Breast epithelium (tissue), 4 donors: ENCODE measurements at places on chromosomes 13 and 19.

DNA sequence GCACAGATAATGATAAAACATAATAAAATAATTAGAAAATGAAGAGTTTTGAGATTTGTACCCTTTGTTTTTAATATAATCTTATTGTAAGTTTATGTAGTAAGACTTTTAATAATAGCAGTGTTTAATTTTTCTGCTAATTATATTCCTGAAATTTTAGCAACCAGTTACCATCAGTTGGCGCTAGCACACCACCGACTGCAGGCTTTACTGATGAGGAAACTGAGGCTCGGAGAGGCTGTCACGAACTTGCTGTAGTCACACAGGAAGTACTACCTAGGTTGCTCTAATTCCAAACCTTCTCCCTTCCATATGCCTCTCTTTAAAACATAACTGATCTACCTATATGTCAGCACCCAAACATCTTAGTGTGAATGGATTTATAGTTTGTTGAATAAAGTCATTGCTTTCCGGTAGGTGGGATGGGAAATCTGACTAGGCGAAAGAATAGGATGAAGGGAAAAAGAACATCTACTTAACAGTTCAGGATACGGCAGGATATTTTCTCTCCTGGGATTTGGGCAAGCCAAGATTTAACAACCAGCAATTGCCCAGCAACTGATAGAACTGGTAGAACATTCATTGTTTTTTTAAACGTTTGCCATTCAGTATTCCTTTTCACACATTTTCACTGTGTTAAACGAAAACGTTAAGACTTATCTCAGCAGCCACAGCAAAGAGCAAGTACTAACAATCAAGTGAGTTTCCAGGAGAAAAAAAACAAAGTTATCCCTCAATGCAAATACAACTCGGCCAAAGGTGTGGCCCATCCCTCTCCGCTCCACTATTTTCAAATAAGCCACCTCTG is 822 bp upstream of the RFXAP start:
- peak overlapping the region; percentile 41 for H3K27ac ChIP-seq
- no peaks in the 10 kb centered on the region for H3K36me3 ChIP-seq
- H3K4me1 ChIP-seq = no peaks in the 10 kb centered on the region
- peak overlapping the region; percentile 73 for H3K4me3 ChIP-seq

DNA sequence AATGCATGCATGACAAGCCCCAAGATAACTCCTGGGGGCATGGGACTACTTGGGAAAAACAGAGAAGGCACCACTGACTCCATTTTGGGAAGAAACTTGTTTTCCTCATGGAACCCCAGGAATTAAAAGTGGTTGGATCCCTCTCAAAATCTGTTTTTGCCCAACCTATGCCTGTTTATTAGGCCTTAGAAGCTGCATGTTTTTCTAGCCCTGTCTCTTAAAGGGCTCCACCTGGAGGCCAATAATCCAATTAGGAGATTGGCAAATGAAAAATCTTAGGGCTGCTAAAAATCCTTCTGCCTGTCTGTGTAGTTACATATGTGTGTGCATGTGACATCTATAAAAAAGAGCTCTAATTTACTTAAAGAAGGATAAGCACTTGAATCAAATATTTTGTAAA is 26.9 kb downstream of the MED4 start:
- DNase-seq = no peak
- H3K36me3 ChIP-seq = no peaks in the 10 kb centered on the region
- H3K4me3 ChIP-seq = no peak overlapping the region
- H3K27me3 ChIP-seq = no peaks in the 10 kb centered on the region
- no peak overlapping the region for H3K27ac ChIP-seq

DNA sequence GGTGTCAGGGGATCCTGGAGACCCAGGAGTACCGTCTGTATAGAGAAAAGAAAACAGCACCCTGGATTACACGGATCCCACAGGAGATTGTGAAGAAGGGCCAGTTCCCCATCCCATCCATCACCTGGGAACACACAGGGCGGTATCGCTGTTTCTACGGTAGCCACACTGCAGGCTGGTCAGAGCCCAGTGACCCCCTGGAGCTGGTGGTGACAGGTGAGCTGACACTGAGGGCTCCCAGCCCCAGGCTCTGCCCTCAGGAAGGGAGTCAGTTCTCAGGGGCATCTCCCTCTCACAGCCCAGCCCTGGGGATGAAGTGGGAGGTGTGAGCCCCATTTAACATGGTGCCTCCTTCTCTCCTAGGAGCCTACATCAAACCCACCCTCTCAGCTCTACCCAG is 1.3 kb downstream of the LILRA1 start:
- H3K27ac ChIP-seq = no peak overlapping the region
- peaks cover 10% of the 10 kb centered on the region for H3K27me3 ChIP-seq
- H3K4me3 ChIP-seq = no peak overlapping the region
- H3K4me1 ChIP-seq = no peaks in the 10 kb centered on the region
- no peaks in the 10 kb centered on the region for H3K36me3 ChIP-seq

- no peaks in the 10 kb centered on the region for H3K36me3 ChIP-seq
- H3K27ac ChIP-seq = no peak overlapping the region
- H3K4me3 ChIP-seq = peak overlapping the region; percentile 41
Observed at GRCh38 chr13:101916108-101916774, 463.8 kb downstream of the ITGBL1 start.

GRCh38 chr19:44055870-44056269 is 4.0 kb downstream of the ZNF223 start:
- no peak overlapping the region for H3K4me3 ChIP-seq
- H3K4me1 ChIP-seq = no peaks in the 10 kb centered on the region
- no peak overlapping the region for H3K27ac ChIP-seq
- DNase-seq = no peak
- H3K27me3 ChIP-seq = no peaks in the 10 kb centered on the region

DNA sequence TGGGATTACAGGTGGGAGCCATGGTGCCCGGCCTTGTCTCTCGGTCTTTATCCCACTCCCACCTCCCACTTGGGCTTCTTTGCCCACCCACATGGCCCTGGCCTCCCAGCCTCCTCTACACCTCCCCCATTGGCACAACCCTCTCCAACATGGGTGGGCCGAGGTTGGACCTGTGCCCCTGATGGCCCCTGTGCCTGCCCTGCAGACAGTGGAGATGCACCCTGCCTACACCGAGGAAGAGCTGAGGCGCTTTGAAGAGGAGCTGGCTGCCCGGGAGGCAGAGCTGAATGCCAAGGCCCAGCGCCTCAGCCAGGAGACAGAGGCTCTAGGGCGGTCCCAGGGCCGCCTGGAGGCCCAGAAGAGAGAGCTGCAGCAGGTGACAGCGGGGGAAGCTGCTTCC is 12.6 kb upstream of the DHDH start:
- no peak overlapping the region for H3K27ac ChIP-seq
- no peaks in the 10 kb centered on the region for H3K36me3 ChIP-seq
- H3K4me1 ChIP-seq = no peaks in the 10 kb centered on the region

DNA sequence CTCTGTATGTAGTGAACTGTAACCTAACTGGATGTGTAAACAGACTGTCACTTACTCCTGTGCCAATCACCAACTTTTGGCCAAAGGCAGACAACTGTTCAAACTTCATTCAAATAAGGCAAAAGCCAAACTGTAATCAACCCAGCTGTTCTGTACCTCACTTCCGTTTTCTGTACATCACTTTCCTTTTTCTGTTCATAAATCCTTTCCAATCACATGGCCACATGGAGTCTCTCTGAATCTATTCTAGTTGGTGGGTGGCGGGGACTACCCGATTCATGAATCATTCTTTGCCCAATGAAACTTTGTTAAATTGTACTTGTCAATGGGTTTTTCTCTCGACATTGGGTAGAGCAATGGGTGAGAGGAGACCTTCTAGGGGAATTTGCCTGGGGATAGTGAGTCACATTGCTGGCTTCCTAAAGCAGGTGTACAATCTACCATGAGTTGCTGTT is 178.3 kb upstream of the RFC3 start:
- no peak for DNase-seq
- H3K4me1 ChIP-seq = no peaks in the 10 kb centered on the region

DNA sequence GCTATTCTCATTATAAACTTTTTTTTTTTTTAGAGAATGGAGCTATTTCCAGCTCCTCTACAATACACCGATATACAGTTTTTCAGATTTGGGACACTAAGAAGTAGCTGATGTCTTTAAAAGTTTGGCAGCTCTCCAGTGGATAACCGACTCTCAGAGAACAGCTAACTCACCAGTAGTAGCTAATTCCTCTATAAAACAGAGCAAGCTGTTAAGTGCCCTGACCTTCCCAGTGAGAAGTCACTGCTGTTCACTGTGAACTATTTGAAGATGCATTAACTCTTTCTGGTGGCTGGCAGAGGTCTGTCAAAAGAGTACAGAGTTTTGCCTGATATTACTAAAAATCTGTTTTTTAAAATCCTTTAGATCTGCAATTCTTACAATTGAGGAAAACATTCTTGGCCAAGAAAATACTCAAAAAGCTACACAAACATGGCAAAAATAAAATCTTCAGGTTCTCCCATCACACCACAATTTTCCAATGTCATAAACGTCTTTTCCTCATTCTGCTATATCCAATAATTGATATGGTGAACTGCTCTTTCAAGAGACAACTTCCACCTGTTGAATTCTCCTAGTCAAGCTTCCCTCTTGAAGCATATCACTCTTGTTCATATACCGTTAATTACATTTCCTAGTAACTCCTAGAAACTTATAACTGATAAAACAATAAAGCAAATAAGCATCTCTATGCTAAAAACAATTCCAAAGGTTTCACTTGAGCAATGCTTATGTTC is 44.2 kb downstream of the TBC1D4 start:
- no peak for DNase-seq
- H3K27ac ChIP-seq = no peak overlapping the region

- DNase-seq = no peak
- no peaks in the 10 kb centered on the region for H3K4me1 ChIP-seq
- H3K27ac ChIP-seq = no peak overlapping the region
- H3K36me3 ChIP-seq = no peaks in the 10 kb centered on the region
- H3K4me3 ChIP-seq = no peak overlapping the region
Observed at GRCh38 chr19:16899566-16900075, 10.8 kb downstream of the F2RL3 start.

- DNase-seq = no peak
- no peak overlapping the region for H3K4me3 ChIP-seq
- H3K27me3 ChIP-seq = no peaks in the 10 kb centered on the region
- peaks cover 9% of the 10 kb centered on the region for H3K4me1 ChIP-seq
- H3K27ac ChIP-seq = no peak overlapping the region
- no peaks in the 10 kb centered on the region for H3K36me3 ChIP-seq
Observed at GRCh38 chr13:32136716-32137115, 105.1 kb downstream of the FRY start.

GRCh38 chr13:99855526-99856420 is 115.8 kb downstream of the ZIC5 start:
- H3K4me1 ChIP-seq = no peaks in the 10 kb centered on the region
- no peak for DNase-seq
- H3K36me3 ChIP-seq = no peaks in the 10 kb centered on the region
- no peak overlapping the region for H3K27ac ChIP-seq

- H3K27ac ChIP-seq = no peak overlapping the region
- no peaks in the 10 kb centered on the region for H3K4me1 ChIP-seq
- H3K4me3 ChIP-seq = no peak overlapping the region
- no peaks in the 10 kb centered on the region for H3K27me3 ChIP-seq
Observed at GRCh38 chr13:40518481-40518882, 148.0 kb downstream of the FOXO1 start.

DNA sequence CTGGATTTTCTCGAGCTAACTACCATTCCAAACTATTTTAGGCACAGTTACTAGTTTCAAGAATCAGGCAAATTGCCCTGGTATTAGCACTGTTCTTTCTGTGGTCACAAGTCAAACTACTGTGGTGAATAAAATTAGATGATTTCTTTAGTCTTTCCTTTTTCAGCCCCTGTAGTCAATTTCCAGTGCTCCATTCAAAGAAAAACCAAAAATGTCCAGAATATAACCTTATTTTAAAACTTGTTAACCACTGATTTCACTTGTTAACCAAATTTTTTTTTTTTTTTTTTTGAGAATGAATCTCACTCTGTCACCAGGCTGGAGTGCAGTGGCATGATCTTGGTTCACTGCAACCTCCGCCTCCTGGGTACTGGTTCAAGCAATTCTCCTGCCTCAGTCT is 50.6 kb upstream of the USPL1 start:
- H3K27me3 ChIP-seq = no peaks in the 10 kb centered on the region
- no peak overlapping the region for H3K4me3 ChIP-seq
- no peak overlapping the region for H3K27ac ChIP-seq
- no peaks in the 10 kb centered on the region for H3K4me1 ChIP-seq
- no peaks in the 10 kb centered on the region for H3K36me3 ChIP-seq
- no peak for DNase-seq

DNA sequence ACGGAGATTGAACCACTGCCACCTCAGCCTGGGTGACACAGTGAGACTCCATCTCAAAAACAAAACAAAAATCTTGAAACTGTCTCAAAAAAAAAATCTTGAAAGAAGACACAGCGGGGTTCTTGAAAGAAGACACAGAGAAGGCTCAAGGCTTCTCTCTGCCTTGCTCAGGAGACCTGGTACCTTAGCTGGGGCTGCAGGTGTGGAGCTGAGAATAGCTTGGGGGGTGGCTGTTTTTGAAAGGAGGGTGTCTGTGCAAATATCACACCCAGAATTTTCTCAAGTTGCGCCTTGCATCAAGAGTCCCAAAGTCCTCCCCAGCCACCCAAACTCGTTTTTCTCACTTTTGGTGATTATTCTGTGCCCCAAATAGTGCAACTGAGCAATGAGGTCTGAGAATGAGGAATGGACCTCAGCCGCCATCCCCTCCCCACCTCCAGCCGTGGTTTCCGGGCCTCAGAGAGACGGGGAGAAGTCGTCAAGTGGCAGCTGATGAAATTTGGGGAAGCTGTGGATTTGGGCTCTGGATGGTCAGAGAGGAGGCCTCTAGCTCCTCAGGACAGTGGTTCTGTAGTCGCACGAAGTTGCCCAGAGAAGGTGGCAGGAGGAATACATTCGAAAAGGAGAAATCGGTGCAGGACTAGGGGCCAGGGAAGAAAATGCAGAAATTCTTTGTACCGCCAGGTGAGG is 8.8 kb downstream of the S1PR2 start:
- no peak overlapping the region for H3K27ac ChIP-seq
- no peak for DNase-seq
- H3K36me3 ChIP-seq = no peaks in the 10 kb centered on the region
- H3K4me3 ChIP-seq = no peak overlapping the region
- H3K4me1 ChIP-seq = no peaks in the 10 kb centered on the region

- DNase-seq = no peak
- H3K27me3 ChIP-seq = no peaks in the 10 kb centered on the region
- H3K27ac ChIP-seq = no peak overlapping the region
- no peak overlapping the region for H3K4me3 ChIP-seq
Observed at GRCh38 chr13:21123956-21124355, 52.4 kb downstream of the SKA3 start.

- DNase-seq = no peak
- no peaks in the 10 kb centered on the region for H3K27me3 ChIP-seq
- no peak overlapping the region for H3K4me3 ChIP-seq
Observed at GRCh38 chr19:19115954-19116353, 22.3 kb downstream of the TMEM161A start.

- DNase-seq = no peak
- no peak overlapping the region for H3K4me3 ChIP-seq
Observed at GRCh38 chr19:19103167-19103566, 35.1 kb downstream of the TMEM161A start.

GRCh38 chr13:97522243-97522642 is 88.3 kb downstream of the RAP2A start:
- no peaks in the 10 kb centered on the region for H3K27me3 ChIP-seq
- DNase-seq = no peak
- H3K27ac ChIP-seq = no peak overlapping the region
- H3K4me1 ChIP-seq = no peaks in the 10 kb centered on the region
- no peaks in the 10 kb centered on the region for H3K36me3 ChIP-seq
